ENCODE measurements at places on chromosomes 7 and 10.
A peak's percentile ranks its signal among the peaks of the same experiment; 100 is the strongest.

DNA sequence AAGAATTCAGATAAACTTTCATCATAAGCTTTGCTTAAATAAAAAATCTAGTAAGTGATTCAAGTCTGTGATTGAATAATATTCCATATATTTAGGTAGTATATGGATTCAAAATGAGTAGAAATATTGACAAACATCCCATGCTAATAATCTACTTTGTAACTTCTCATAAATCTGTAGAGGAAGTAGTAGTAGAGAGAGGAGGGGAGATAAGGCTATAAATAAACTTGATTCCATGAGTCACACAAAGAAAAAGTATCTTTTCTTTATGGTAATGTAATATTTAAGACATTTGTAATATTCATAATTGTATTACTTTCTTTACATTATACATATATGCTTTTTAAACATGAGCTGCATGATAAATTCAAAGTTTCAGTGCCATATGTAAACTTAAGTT, 25.6 kb upstream of the CD36 start:
- no peaks in the 10 kb centered on the region for H3K27me3 ChIP-seq
- no peak overlapping the region for H3K4me3 ChIP-seq
- H3K36me3 ChIP-seq, result no peaks in the 10 kb centered on the region
- no peaks in the 10 kb centered on the region for H3K4me1 ChIP-seq

GRCh38 chr10:120177330-120177729, 279.7 kb upstream of the PLPP4 start:
- H3K4me3 ChIP-seq, result no peak overlapping the region
- no peaks in the 10 kb centered on the region for H3K36me3 ChIP-seq
- DNase-seq, result no peak

- no peak overlapping the region for H3K4me3 ChIP-seq
- no peak overlapping the region for H3K27ac ChIP-seq
- peaks cover 4% of the 10 kb centered on the region for H3K4me1 ChIP-seq
- no peaks in the 10 kb centered on the region for H3K36me3 ChIP-seq
These were observed 58.7 kb upstream of the PRPS1L1 start for GRCh38 chr7:18086165-18087025.

DNA sequence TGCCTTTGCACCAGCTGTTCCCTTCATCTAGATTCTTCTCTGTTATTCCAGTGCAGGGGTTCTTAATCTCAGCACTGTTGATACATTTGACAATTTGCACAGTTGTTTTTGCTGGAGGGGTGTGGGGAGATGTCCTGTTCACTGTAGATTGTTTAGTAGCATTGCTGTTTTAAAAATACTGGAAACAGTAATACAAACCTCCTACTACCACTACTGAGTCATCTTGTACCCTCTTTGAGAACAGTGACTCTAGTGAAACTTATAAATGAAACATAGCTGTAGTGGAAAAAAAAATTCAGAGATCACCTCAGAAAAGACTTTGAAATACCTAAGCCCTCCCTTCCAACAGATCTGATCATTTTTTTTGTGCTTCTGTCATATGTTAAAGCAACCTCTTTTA, 154.8 kb upstream of the TMEM196 start:
- H3K4me3 ChIP-seq, result no peak overlapping the region
- no peak for DNase-seq
- H3K27ac ChIP-seq, result no peak overlapping the region
- no peaks in the 10 kb centered on the region for H3K4me1 ChIP-seq

DNA sequence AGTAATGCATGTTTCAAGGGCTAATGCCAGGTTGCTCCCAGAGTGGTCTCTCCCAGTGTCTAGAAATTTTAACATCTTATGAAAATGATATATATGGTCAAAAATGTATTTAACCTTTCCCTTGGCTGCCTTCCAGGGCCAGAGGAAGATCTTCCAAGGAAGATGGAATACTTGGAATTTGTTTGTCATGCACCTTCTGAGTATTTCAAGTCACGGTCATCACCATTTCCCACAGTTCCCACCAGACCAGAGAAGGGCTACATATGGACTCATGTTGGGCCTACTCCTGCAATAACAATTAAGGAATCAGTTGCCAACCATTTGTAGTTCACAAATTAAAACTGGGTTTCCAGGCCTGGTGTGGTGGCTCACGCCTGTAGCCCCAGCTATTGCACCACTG, 9.0 kb downstream of the GATAD1 start:
- no peaks in the 10 kb centered on the region for H3K4me1 ChIP-seq
- H3K27me3 ChIP-seq, result no peaks in the 10 kb centered on the region
- H3K27ac ChIP-seq, result no peak overlapping the region
- DNase-seq, result no peak

DNA sequence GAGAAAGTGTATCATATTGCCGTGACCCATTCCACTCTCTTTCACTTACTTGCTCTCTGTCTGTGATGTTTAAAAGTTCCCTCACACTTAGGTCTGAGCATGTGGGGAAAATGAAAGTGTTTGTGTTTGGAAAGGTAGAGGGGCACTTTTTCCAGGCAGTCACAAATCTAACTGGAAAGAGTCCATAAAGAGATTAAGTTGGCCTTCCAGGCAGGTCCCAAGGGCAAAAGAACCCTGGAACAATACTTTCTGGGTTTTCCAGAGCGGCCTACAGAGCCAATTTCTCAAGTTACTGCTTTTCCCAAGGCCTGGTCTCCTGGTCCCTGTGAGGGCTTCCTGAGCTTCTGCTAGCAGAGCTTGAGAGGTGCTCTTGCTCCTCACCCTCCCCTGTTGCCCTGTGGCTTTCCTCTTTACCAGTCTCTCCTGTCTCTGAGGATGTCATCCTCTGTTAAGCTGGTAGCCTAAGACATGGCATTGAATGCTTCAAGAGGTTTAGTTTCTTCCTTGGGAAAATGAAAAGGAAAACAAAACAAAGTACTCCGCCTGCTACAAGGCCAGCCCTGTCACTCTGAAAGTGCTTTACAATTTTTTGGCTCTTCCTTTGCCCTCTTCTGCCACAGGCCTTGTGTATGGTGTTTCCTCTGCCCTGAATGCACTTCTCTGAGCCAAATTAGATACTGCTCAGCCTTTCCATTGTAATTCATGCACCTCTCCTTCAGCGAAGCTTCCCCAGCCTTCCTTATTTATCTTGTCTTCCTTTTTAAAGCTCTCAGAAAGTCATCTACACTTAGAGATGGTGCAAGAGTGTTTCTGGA, 20.1 kb downstream of the TES start:
- peaks cover 77% of the 10 kb centered on the region for H3K4me1 ChIP-seq
- H3K27me3 ChIP-seq, result no peaks in the 10 kb centered on the region
- peak overlapping the region; percentile 51 for H3K27ac ChIP-seq
- no peak for DNase-seq

All from CD4-positive, CD25-positive, alpha-beta regulatory T cell (primary cell).